ENCODE measurements at places on chromosomes 1 and 21. TPM values are rescaled to one million over a fixed set of nuclear protein-coding genes. Genes with fewer than 3 reads are reported as not detected.

GRCh38 chr1:225651376-225651871, 1.5 kb downstream of the ENAH start:
- H3K4me1 ChIP-seq, result peaks cover 5% of the 10 kb centered on the region
- DNase-seq, result no peak
- H3K27ac ChIP-seq, result no peak overlapping the region
- H3K4me3 ChIP-seq, result no peak overlapping the region

DNA sequence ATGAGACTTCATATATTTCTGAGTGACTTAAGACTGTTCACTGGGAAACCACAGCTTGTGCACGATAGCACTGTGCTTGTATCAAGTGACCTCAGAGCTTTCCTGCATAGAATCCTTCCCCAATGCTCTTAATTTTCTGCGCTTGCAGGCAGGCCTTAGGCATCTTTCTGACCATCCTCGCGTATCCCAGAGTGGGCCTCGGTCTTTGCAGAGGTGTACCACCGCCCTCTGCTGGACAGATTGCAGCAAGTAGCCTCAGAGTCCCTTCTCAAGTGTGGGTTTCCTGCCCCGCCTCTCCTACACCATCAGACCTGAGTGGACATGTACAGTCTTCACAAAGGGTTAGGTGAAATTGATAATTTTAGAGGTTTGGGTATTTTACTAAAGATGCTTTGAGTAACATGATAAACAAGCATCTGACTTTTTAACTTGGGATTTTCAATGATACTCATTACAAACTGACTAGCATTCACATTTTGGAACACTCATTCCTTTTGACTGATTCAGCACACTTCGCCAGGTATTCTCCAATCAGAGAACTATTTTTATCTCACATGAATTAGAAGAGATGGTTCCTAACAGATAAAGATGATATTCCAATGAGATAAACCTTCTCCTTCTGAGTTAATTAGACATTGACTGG, 246.5 kb upstream of the USP25 start:
- H3K4me1 ChIP-seq, result no peaks in the 10 kb centered on the region
- H3K4me3 ChIP-seq, result no peak overlapping the region
- H3K27ac ChIP-seq, result no peak overlapping the region
- DNase-seq, result peak; percentile 64
- H3K36me3 ChIP-seq, result no peaks in the 10 kb centered on the region

- no peaks in the 10 kb centered on the region for H3K36me3 ChIP-seq
- no peak overlapping the region for H3K27ac ChIP-seq
- no peak overlapping the region for H3K4me3 ChIP-seq
- H3K27me3 ChIP-seq, result no peaks in the 10 kb centered on the region
- no peaks in the 10 kb centered on the region for H3K4me1 ChIP-seq
Observed at GRCh38 chr21:33157303-33157702, 72.4 kb upstream of the IFNAR2 start.

DNA sequence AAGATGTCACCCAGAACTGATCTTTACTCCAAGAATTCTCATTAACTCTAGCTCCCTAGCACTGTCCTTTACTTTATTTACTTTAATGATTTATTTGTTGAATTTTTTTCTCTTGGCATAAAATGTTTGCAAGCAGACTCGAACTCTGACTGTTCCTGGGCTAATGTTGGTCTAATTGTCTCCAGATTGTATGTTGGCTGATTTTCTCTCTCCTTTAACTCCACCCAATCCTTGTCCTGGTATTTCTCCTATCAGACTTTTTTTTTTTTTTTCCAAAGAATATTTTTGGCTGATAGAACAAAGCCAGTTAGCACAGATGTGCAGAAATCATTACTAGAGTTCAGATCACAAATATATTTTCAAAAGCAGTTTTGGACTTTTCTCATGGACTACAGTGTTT, 82.6 kb downstream of the ATF6 start:
- no peaks in the 10 kb centered on the region for H3K4me1 ChIP-seq
- no peak overlapping the region for H3K27ac ChIP-seq
- no peak for DNase-seq
- H3K36me3 ChIP-seq, result peaks cover 8% of the 10 kb centered on the region
- no peak overlapping the region for H3K4me3 ChIP-seq

GRCh38 chr21:46160907-46161632, 5.7 kb upstream of the FTCD start:
- no peaks in the 10 kb centered on the region for H3K27me3 ChIP-seq
- peak; percentile 43 for DNase-seq
- no peaks in the 10 kb centered on the region for H3K4me1 ChIP-seq

DNA sequence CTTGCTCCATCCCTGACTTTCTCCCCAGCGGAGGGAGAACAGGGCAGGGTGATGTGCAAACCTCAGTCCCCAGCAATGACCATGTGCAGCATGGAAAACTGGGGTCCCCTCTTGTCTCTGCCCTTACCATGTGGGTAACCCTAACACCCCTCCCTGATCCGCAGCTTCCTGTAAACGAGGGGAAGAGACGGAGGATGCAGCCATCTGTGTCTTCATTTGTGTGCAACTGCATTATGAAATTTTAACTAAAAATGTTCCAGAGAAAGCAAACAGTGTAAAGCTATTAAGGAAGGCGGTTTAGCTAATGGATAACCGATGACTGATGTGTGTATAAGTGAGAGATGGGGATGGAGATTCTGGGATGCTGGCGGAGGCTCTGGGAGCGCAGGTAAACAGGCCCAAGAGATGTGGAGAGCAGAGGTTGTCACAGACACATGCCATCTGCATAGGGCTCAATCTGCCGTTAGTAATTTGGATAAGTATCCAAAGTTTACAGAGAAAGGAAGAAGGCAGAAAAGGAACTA, 206.6 kb downstream of the DSCAM start:
- H3K4me1 ChIP-seq, result no peaks in the 10 kb centered on the region
- H3K4me3 ChIP-seq, result no peak overlapping the region
- H3K36me3 ChIP-seq, result no peaks in the 10 kb centered on the region
- H3K27ac ChIP-seq, result no peak overlapping the region
- no peak for DNase-seq

DNA sequence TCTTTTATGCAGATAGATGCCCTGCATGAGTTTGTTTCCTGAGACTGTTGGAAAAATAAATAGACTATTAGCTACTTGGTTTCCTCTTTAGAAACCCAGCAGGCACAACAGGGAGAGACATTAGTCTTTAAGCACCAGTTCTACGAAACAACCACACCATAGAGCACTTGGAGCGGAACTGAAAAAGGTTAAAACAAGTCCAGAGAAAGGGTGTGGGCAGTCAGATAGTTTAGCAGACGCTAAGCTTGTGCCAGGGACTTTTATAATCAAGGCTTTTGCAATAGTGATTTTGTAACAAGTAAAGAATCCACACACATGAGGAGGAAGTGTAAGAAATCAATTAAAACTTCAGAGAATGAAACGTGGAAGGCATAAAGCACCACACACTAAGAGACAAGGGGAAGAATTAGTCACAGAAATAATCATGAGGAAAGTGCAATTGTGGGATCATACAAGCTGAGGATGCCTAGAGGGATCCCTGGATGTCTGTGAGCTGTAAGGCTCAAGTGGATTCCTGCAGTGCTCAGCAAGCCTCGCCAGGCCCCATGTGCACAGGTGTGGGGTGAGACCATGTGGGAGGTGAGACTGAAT, 37.8 kb upstream of the TLR5 start:
- H3K27ac ChIP-seq, result no peak overlapping the region
- DNase-seq, result no peak
- peaks cover 13% of the 10 kb centered on the region for H3K4me1 ChIP-seq
- H3K36me3 ChIP-seq, result no peaks in the 10 kb centered on the region

DNA sequence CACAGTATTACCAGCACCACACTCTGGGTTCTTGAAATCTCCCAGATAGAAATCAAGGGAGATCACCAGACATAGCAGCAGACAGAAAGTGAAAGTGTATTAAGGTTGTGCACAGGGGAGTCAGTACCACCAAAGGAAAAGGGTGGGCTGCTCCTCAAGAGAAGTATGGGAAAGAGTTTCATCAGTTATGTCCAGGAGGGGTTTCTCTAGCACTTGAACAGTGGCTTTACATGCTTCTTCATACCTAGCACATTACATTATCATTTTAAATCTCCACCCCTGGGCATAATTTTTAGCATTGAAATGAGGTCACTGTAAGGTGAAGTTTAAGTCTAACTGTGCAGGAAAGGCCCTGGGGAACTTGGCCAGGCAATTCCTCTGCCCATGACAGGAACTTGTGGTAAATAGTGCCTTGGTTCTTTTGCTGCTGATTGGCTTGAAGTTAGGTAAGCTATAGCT, 601.0 kb downstream of the NUF2 start:
- H3K27me3 ChIP-seq, result no peaks in the 10 kb centered on the region
- no peak overlapping the region for H3K4me3 ChIP-seq
- DNase-seq, result no peak
- H3K4me1 ChIP-seq, result no peaks in the 10 kb centered on the region

DNA sequence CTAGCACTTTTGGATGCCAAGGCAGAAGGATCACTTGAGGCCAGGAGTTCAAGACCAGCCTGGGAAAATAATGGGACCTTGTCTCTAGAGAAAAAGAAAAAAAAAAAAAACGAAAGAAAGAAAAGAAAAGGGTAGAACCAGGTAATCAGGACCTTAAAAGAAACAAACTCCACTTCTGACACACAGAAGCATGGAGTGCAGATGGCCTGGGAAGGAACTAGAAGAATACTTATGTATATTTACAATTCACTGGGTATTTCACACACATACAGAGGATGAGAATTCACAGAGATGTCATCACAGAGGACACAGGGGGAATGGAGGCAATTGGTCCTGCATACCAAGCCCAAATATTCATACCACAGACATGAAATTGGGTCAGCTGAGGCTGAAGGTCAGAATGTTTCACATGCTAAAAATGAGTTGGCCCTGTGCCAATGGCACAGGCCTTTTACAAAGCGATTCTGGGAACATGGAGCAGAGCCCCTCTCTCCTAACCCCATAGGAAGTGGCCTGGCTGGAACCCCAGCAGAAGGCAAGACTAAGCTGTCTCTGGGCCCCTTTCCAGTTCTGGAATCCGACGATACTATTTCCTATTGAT, 4.4 kb downstream of the B4GALT3 start:
- DNase-seq, result no peak
- H3K27me3 ChIP-seq, result no peaks in the 10 kb centered on the region
- H3K4me3 ChIP-seq, result no peak overlapping the region
- H3K36me3 ChIP-seq, result peaks cover 72% of the 10 kb centered on the region
- peaks cover 17% of the 10 kb centered on the region for H3K4me1 ChIP-seq

- no peak overlapping the region for H3K4me3 ChIP-seq
- no peak for DNase-seq
- no peaks in the 10 kb centered on the region for H3K36me3 ChIP-seq
- no peaks in the 10 kb centered on the region for H3K4me1 ChIP-seq
- H3K27ac ChIP-seq, result no peak overlapping the region
Observed at GRCh38 chr21:15250384-15250783, 185.6 kb upstream of the NRIP1 start.

DNA sequence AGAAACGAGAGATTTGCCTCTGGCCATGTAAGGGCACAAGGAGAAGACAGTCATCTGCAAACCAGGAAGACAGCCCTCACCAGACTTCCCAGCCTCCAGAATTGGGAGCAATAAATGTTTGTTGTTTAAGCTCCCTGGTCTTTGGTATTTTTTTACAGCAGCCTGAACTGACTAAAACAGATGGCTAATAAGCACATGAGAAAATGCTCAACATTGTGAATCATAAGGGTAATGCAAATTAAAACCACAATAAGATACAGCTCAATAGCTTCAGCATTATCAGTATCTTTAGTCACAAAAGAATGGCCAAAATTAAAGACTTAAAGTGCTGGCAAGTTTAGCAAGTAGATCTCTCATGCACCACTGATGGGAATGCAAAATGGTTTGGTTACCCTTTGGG, 11.7 kb downstream of the UBE2G2 start:
- H3K4me3 ChIP-seq, result no peak overlapping the region
- no peaks in the 10 kb centered on the region for H3K27me3 ChIP-seq
- peaks cover 10% of the 10 kb centered on the region for H3K4me1 ChIP-seq
- DNase-seq, result no peak

- H3K27me3 ChIP-seq, result no peaks in the 10 kb centered on the region
- no peak overlapping the region for H3K27ac ChIP-seq
- H3K36me3 ChIP-seq, result no peaks in the 10 kb centered on the region
- DNase-seq, result no peak
- peak overlapping the region; percentile 86 for H3K4me3 ChIP-seq
Observed at GRCh38 chr1:43947874-43948437, 1.2 kb downstream of the IPO13 start.

DNA sequence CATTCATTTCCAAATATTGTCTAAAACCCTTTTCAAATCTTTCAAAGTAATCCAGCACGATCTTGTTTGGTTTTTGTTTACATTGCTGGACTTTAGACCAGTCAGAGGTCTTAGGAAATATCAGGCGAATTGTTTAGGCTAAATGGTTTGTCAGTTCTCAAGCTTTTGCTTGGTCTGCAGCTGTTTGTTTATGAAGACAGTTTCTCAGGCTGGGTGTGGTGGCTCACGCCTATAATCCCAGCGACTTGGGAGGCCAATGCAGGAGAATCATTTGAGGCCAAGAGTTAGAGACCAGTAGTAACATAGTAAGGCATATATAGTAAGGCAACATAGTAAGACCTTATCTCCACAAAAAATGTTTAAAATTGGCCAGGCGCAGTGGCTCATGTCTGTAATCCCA, 77.5 kb downstream of the DNTTIP2 start:
- DNase-seq, result no peak
- no peaks in the 10 kb centered on the region for H3K4me1 ChIP-seq
- H3K4me3 ChIP-seq, result no peak overlapping the region

DNA sequence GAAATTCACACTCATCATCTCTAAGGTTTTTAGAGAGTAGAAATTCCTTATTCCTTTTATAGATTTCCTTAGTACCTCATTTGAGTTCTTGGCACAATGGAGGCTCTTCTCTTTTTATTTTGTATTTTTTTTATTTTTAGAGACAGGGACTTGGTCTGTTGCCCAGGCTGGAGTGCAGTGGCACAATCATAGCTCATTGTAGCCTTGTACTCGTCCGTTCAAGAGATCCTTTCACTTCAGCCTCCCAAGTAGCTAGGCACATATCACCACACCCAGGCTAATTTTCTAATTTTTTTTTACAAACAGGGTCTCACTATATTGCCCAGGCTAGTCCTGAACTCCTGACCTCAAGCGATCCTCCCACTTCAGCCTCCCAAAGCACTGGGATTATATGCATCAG, 29.6 kb downstream of the RGL1 start:
- H3K36me3 ChIP-seq, result no peaks in the 10 kb centered on the region
- H3K4me3 ChIP-seq, result no peak overlapping the region
- DNase-seq, result no peak
- no peak overlapping the region for H3K27ac ChIP-seq

- H3K4me3 ChIP-seq, result no peak overlapping the region
- H3K4me1 ChIP-seq, result no peaks in the 10 kb centered on the region
- H3K36me3 ChIP-seq, result no peaks in the 10 kb centered on the region
- H3K27ac ChIP-seq, result no peak overlapping the region
- no peaks in the 10 kb centered on the region for H3K27me3 ChIP-seq
- DNase-seq, result no peak
Observed at GRCh38 chr21:20418353-20418752, 579.9 kb upstream of the NCAM2 start.

GRCh38 chr1:21325731-21326387, 35.6 kb upstream of the ECE1 start:
- H3K27me3 ChIP-seq, result no peaks in the 10 kb centered on the region
- H3K4me3 ChIP-seq, result peak overlapping the region; percentile 25
- peak overlapping the region; percentile 75 for H3K27ac ChIP-seq
- H3K36me3 ChIP-seq, result no peaks in the 10 kb centered on the region

RXFP4 gene
- total RNA-seq, result not detected

VANGL2 gene
- total RNA-seq, result not detected

LAX1 gene
- total RNA-seq, result 12.9 TPM

NRAS gene
- 25.0 TPM for total RNA-seq

IFNAR2 gene
- 52.7 TPM for total RNA-seq

PTP4A2 gene
- 205 TPM for total RNA-seq

PRR9 gene
- total RNA-seq, result not detected

CLIC6 gene
- 0.34 TPM for total RNA-seq

ACTL8 gene
- not detected for total RNA-seq

TMCO4 gene
- total RNA-seq, result 17.7 TPM

ENAH gene
- total RNA-seq, result 0.03 TPM

DMAP1 gene
- total RNA-seq, result 96.2 TPM

WNT9A gene
- not detected for total RNA-seq

FAM72D gene
- not detected for total RNA-seq

ANXA9 gene
- not detected for total RNA-seq
